AG10803 (cell line): ENCODE measurements at places on chromosomes 7 and 10.
A peak's percentile ranks its signal among the peaks of the same experiment; 100 is the strongest.

DNA sequence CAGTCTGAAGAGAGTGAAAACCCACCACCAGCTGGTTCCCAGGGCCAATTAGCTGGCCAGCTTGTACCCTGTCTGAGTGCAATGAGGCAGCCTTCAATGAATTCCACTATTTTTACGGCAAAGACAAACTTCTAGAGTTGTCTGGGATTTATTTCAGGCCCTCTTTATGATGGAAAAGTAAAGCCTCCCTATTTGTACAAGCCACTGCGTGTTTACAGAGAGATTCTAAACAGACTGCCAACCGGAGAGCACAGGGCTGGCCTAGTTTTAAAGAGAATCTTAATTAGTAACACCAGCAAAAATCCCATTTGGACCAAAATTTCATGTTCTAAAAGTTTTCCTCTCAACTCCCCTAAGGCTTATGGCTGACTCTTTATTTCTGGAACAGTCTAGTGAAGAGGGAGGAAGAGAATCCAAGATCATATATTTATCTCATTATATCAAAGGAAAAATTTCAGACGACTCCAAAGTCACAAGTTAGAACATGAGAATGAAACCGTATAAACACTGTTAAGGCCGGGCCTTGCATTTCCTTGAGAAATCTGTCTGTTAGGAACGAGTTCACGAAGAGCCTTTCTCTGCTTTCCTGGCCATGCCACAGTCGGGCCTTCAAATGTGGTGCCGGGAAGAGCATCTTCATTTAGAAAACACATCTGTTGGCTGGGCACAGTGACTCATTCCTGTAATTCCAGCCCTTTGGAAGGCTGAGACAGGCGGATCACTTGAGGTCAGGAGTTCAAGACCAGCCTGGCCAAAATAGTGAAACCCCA lies 724.6 kb upstream of the NRP1 start:
- no peak for DNase-seq

GRCh38 chr7:116209561-116210070 lies 723 bp upstream of the TES start:
- DNase-seq, result no peak

DNA sequence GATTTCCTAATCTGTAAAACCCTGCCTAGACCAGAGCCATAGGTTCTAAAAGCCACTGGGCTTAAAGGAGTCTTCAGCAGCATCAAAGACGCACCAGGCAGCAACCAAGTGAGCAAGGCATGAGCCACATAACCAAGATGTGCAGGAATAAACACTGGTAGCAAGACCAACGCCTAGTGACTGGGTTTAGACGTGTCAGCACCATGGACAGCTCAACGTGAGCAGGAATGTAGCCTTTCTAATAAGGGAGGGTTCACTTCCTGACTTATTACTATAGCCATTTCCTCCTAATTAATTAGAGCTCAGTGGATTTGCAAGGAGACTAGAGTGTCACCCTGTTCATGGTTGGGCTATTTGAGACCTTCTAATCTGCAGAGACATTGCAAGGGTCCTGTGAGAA lies 223.7 kb downstream of the LHFPL3 start:
- peak; percentile 0 for DNase-seq

GRCh38 chr7:29490094-29490607 lies 73.5 kb upstream of the PRR15 start:
- no peak for DNase-seq

GRCh38 chr7:41861642-41862041 lies 158.8 kb upstream of the INHBA start:
- DNase-seq, result no peak
